CD8-positive, alpha-beta T cell (primary cell): ENCODE measurements at places on chromosomes 5 and 9.

GRCh38 chr5:38645508-38645907 lies 89.1 kb upstream of the LIFR start:
- no peak for DNase-seq

- peak; percentile 27 for DNase-seq
Measured at GRCh38 chr9:134590240-134591081, 51.1 kb upstream of the COL5A1 start.

DNA sequence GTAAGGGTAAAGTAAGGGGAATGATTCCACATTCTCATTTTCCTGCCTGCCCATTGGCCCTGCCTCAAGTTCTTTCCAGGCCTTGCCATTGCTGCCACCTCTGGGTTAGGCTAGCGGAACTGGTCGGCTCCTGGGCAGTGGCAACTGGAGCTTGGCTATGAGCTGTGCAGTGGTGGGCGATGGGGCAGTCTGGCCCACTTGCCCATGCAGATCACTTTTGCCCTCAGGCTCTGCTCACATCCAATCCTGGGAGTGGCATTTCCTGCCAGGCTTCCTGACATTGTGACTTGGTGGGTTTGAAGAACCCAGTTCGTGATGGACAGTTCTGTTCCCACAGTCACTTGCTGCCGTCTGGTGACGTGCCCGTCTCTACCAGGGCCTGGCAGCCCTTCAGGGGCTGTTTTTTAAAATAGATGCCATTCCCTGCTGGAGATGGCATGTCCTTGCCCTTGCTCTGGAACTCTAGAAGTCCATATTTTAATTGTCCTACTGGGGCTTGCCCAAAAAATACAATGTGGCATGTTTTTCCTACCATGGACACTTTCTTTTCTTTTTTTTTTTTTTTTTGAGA lies 86.1 kb downstream of the FGF18 start:
- no peak for DNase-seq

GRCh38 chr5:177383181-177383580 lies 1.1 kb upstream of the SLC34A1 start:
- DNase-seq, result no peak

DNA sequence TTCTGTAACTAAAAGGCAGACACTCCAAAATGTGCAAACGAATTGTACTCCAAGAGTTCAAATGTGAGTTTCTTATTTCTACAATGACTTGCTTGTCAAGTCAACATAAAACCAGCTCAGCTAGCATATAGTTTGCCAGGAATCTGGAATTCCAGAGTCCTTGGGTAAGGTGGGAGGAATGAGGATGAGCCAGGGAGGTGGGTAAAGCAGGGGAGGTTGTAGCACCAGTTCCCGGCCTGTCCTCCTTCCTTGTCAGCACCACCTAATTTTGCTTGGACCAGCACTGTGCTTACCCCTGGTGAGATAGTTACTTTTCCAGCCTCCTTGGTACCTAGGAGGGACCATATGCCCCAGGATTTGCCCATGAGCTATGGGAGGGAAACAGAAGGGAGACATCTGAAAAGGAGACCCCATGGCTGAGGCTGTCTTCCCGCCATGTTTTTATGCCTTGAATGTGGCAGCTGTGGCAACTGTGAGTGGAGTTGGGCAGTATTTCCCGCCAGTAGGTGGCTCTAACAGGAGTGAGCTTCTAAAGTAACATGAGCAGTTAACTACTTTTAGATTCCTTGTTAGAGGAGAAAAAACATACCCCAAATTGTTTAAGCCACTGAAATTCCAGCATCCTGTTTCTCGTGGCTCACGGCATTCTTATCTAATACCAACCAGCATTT lies 302.5 kb downstream of the TENT4A start:
- no peak for DNase-seq

DNA sequence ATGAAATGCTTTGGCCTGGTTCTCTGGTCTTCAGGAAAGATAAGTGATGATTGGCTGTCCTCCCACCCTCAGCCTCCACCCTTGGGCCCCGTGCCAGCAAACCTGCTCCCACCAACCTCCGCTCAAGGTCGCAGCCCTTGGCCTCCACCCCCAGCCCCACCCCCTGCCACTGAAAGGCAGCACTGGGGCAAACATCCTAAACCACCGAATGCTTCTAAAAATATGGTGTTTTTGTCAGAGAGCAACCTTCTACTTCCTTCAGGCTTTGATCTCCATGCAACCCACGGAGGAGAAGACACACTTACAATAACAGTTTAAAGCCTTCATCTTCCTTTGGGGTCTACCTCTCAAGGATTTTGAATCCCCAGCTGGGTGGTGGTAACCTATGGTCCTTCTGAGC lies 24.0 kb upstream of the TCF7 start:
- peak; percentile 92 for DNase-seq

GRCh38 chr5:55188656-55189540 lies 15.9 kb upstream of the CDC20B start:
- no peak for DNase-seq

GRCh38 chr5:36300927-36301540 lies 668 bp downstream of the RANBP3L start:
- DNase-seq, result no peak

DNA sequence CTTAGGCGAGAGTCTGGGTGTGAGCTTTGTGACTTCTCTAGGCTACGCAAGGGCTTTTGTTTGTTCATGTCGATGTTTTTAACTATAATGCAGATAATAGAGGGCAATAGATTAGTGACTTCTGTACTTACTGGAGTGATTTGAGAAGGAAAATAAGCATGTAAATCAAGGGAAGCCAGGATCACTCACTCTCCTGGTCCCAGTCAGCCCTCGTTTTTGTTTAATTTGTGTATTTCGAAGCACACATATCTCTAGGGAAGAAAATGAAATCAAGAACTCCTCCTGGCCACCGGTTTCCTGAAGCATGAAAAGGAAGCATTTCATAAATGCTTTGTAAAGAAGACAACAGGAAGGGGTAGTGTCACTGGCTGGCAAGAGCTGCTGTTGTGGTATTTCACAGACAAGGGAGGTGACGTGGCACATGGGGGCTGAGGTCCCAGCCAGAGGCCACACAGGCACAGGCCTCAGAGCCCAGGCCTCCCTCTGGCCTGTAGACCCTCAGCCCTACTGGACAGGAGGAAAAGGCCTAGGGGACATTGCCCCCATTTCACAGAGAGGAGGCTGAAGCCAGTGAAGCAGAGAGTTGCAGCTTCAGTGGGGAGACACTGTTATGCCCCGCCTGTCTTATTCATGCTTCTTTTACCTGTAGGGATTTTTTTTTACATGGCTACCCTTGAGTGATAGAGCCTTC lies 34.1 kb downstream of the IRF1 start:
- DNase-seq, result no peak

GRCh38 chr5:133405275-133406034 lies 206.9 kb downstream of the FSTL4 start:
- no peak for DNase-seq

DNA sequence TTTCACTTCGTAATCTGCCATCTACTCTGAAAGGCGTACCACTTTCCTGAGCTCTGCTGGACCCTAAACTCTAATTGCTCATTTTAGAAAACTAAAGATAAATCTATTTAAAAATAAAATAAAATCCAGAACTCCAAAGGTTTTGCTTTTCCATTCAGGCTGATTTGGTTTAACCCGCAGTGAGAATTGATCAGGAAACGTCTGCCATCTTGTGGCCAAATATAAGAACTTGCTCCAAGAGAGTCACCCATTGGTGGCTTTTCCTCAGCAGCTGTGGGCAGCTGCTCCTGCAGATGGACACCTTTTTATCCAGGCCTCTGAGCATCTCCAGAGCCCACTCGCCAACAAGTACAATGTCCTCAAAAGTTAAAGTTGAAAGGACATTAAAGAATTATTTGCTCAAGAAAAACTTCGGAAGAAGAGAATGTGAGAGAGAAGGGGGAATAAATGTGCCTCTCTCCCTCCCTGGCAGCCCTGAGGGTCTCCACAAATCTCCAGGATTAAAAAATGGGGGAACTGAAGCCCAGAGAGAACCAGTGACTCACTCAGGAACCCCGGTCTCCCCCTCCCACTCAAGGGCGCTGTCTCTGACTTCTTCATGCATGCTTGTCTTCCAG lies 4.1 kb downstream of the SAXO1 start:
- peak; percentile 54 for DNase-seq

DNA sequence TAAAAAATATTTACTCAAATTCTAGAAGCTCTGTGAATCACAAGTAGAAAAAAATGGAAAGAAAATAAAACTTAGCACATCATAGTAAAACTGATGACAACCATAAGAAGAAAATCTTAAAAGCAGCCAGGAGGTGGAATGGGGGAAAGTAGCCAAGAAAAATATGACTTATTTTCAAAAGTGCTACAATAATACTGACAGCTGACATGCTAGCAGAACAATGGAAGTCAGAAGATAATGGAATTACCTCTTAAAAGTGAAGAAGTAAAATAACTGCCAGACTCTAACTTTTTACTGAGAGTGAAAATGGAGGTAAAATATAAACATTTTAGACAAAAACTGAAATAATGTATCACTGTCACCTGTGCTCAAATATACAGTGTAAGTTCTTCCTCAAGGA lies 532.2 kb upstream of the SGCD start:
- no peak for DNase-seq

GRCh38 chr9:99752417-99753109 lies 69.1 kb upstream of the NR4A3 start:
- DNase-seq, result no peak

GRCh38 chr5:36108758-36109460 lies 42.2 kb upstream of the UGT3A2 start:
- DNase-seq, result no peak

- no peak for DNase-seq
Measured at GRCh38 chr5:100401149-100401548, 134.0 kb upstream of the FAM174A start.

DNA sequence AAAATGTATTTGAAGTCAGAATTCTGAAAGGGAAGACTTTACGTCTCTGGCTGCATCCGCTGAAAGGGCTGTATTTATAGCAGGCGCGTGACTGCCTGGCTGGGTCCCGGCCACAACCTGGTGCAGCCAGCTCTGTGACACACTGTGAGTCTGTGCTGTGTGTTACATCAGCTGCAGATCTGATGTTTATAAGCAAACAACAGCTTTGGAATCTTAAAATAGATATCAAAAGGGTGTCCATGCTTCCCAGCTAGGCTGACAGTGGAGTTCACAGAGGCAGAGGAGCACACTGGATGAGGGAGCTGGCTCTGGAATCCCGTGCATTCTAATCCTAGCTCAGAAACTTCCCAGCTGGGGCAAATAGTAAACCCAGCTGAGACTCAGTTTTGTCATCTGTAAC lies 433.4 kb upstream of the BRINP1 start:
- DNase-seq, result no peak

- DNase-seq, result no peak
Measured at GRCh38 chr5:73369278-73369677, 79.3 kb downstream of the FOXD1 start.

DNA sequence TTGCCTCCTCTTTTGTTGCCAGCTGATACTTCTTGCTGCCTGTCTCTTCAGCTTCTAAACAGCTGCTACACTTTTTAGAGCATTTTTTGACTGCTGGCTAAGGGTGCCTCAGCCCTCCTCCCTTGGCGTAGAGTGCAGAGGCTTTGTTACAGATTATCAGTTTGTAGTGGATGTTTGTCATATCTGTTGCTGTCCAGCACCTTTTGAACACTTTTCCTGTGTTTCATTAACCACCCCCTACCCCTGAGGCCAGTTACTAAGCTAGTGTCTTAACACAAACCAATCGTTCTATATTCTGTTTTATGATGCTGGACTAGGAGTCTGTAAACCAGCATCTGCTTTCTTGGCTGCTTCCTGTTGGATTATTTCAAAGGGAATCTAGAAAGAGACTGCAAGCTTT lies 441.5 kb downstream of the DNAH5 start:
- DNase-seq, result no peak

GRCh38 chr5:92553326-92553725 lies 1027.7 kb downstream of the NR2F1-AS1 start:
- DNase-seq, result no peak

DNA sequence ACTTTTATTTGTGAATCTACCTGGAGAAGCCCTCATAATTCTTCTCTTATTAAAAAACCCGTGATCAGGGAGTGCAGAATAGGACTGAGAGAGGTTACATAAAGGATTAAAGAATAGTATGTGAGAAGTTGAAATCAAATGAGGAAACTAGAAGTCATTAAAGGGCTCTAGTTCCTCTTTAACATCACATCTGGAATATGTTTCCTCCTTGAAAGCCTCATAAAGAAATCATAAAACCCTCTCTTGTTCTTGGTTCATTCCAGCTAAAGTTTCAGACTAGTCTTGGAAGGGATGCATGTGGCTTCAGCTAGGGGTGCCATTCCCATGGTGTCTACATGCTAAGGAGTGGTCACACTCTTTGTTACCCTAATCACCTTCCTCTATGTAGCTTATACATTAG lies 5.7 kb upstream of the C5orf46 start:
- no peak for DNase-seq

- DNase-seq, result peak; percentile 38
Measured at GRCh38 chr5:141681695-141682641, at the start of gene ARAP3. TSS of gene ARAP3 (minus strand) at chr5:141682230. CDS start at chr5:141680486, 1,744 bp downstream.

GRCh38 chr9:75389101-75389500 lies 300.8 kb downstream of the OSTF1 start:
- DNase-seq, result no peak

- no peak for DNase-seq
Measured at GRCh38 chr5:94544875-94545547, 73.4 kb downstream of the KIAA0825 start.

DNA sequence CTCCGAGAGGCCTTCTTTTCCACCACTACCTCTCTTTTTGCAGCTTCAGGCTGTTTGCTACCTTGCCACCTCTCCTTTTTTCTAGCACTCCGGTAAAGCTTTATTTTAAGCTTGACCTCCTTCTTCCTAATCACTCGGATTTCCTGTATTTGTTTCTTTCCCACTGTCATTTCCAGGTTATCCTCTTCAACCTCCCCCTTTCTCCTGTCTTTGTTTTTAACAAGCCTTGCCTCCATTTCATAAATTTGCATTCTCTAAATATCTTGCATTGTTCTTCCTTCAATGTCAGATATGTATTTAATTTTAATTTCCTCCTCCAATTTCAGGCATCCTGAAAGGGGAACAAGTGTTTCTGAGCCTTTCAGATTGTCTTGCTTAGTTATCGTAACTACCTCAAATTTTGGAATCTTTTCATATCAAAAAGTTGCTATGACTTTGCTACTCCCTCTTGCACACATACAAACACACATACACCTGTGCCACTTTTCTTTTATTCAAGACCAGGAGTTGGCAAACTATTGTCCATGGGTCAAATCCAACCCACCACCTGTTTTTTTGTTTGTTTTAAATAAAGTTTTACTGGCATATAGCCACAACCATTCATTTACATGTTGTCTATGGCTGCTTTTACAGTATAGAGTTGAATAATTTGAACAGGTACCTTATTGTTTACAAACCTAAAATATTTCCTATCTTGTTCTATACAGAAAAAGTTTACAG lies 22.7 kb downstream of the DPYSL3 start:
- DNase-seq, result no peak

- DNase-seq, result no peak
Measured at GRCh38 chr5:59746241-59746765, 147.2 kb downstream of the PDE4D start.

- no peak for DNase-seq
Measured at GRCh38 chr5:10982626-10983025, 221.6 kb upstream of the DAP start.

DNA sequence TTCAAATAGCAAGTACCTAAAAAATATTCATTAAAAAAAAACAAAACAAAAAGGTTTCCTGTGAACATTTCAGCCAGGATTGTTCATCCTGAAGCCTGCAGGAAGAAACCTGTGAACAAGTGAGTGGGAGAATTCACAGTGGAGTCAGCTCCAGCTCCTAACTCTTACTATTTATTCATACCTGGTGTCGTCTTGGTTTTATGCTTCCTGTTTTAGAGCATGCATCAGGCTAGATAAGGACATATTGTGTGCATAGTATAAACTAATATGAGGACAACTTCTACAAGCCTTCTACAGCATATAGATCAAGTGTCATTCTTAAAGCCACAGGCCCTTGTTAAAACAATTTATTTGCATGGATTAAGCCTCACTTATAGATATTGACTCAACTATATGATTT lies 169.9 kb downstream of the EFNA5 start:
- DNase-seq, result no peak
